Endothelial cell (in vitro differentiated cells): ENCODE measurements at places on chromosomes 2 and 18. TPM values are rescaled to one million over a fixed set of nuclear protein-coding genes. Genes with fewer than 3 reads are reported as not detected.
A peak's percentile ranks its signal among the peaks of the same experiment; 100 is the strongest.

MAPRE2 gene
- 73.0 TPM for total RNA-seq

STPG4 gene
- not detected for total RNA-seq

DNA sequence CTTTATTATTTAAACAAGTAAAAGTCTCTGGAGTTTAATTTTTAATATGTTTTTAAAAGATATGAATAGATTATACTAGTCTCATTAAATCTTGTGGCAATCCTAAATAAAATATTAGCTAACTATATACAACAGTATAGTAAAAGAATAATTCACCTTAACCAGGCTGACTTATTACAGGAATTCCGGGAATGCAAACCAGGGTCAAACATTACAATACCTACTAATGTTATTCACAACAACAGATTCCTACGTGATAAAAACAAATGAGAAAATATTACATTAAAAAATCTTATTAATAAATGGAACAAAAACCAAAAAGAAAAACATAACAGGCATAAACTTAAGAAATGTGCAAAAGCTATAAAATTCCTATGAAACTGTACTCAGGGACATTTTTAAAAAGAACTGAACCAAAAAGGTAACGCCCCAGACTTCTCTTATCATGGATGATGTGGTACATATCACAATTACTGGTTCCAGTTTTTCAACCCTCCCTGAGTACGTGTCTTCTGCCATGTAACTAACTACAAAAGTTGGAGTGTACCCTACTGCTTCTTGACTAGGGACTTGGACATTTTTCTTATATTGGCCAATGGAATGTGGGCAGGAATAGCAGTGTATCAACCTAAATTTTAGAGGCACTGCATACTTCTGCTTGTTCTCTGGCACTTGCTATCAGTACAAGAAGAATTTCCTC is 20.2 kb downstream of the TTC21B start:
- peaks cover 22% of the 10 kb centered on the region for H3K36me3 ChIP-seq
- no peak overlapping the region for H3K27ac ChIP-seq
- no peak for DNase-seq
- peaks cover 2% of the 10 kb centered on the region for H3K27me3 ChIP-seq
- H3K4me3 ChIP-seq, result no peak overlapping the region

- H3K27me3 ChIP-seq, result no peaks in the 10 kb centered on the region
- no peaks in the 10 kb centered on the region for H3K36me3 ChIP-seq
- no peak overlapping the region for H3K27ac ChIP-seq
- no peak for DNase-seq
- no peaks in the 10 kb centered on the region for H3K4me1 ChIP-seq
- no peak overlapping the region for H3K4me3 ChIP-seq
These were observed 123.8 kb downstream of the CAPN13 start for GRCh38 chr2:30683236-30683956.

DNA sequence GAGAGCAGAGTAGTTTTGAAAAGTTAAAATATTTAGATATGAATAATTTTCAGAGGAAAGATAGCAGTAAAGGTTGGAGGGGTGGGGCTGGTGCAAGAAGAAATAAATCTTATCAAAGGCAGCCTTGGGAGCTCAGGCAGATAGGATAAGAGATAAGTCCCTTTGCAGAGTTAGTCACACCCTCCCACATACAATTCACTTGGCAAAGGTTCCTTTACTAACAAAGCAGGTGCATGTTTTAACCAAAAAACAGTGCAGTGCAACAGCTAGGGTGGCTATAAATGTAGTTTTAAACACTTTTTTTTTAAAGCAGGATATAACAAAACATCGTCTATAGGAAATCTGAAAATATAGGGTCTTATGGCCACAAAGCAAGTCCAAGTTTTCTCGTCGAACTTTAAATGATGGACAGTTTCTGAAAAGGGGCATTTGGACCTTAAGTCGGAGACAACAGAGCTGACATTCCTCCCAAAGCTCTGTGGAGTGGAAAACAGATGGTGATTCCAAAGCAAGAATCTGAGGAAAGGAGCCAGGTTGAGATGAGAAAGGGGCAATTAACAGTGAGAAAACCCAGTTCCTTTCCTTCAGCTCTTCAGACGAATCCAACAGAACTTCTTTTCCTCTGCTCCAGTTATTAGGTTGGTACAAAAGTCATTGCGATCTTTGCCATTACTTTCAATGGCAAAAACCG is 53.0 kb downstream of the EPHA4 start:
- no peak overlapping the region for H3K4me3 ChIP-seq
- no peaks in the 10 kb centered on the region for H3K27me3 ChIP-seq
- no peak for DNase-seq
- no peak overlapping the region for H3K27ac ChIP-seq

DNA sequence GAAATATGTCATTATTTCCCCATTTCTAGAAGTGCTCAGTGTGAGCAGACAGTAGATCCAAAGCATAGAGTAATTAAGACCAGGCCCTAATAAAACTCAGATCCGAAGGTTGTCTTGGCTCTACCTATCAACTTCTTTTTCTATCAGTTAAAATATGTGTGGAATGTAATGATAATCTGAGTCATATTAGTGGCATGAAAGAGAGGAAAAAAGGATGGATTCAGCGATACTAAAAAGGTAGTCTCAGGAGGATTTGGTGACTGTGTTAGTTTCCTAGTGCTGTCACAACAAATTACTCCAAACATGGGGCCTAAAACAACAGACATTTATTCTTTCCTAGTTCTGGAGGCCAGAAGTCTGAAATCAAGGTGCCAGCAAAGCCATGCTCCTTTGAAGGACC is 103.7 kb upstream of the NABP1 start:
- no peak for DNase-seq
- H3K27ac ChIP-seq, result no peak overlapping the region
- H3K4me3 ChIP-seq, result no peak overlapping the region

DNA sequence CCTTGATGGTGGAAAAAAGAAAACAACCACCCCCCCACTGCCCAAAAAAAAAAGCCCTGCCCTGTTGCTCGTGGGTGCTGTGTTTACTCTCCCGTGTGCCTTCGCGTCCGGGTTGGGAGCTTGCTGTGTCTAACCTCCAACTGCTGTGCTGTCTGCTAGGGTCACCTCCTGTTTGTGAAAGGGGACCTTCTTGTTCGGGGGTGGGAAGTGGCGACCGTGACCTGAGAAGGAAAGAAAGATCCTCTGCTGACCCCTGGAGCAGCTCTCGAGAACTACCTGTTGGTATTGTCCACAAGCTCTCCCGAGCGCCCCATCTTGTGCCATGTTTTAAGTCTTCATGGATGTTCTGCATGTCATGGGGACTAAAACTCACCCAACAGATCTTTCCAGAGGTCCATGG is 28.0 kb downstream of the MAL start:
- H3K27ac ChIP-seq, result no peak overlapping the region
- H3K27me3 ChIP-seq, result peaks cover 10% of the 10 kb centered on the region
- H3K4me1 ChIP-seq, result peaks cover 10% of the 10 kb centered on the region
- no peaks in the 10 kb centered on the region for H3K36me3 ChIP-seq
- DNase-seq, result peak; percentile 44

DNA sequence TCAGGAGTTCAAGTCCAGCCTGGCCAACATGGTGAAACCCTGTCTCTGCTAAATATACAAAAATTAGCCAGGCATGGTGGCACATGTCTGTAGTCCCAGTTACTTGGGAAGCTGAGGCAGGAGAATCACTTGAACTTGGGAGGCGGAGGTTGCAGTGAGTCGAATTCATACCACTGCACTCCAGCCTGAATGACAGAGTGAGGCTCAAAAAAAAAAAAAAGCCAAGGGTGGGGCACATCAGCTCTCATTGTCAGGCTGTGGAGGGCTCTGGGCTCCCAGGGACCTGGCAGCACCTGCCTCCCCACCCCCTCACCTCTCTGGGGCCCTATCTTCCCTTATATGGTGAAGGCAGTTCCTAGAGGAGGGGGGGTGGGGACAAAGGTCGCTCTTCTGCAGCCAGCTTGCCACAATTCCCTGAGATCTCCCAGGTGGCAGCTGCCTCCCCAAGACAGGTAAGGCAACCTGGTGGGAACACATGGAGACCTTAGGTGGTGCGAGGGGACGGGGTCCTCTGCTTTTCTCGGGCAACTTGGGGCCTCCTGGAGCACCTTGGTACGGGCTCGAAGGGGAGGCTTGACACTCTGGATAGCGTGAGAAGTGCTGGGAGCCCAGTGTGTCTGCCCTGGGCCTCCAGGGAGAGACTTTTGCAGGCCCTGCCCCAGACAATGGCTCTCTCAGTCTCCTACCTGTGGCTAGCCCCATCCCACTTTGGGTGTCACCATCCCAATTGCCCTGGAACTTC is at the start of gene VIL1:
Gene VIL1, plus strand, starts transcription at position 407 of the 742 bp plus-strand sequence. CDS start 4,656 bp downstream, outside the sequence.
- H3K27me3 ChIP-seq, result peaks cover 1% of the 10 kb centered on the region
- H3K4me3 ChIP-seq, result no peak within 1 kb of the TSS
- no peaks in the 10 kb centered on the region for H3K36me3 ChIP-seq
- DNase-seq, result no peak
- no peaks in the 10 kb centered on the region for H3K4me1 ChIP-seq

- peaks cover 8% of the 10 kb centered on the region for H3K4me1 ChIP-seq
- no peak overlapping the region for H3K27ac ChIP-seq
- no peak for DNase-seq
- H3K27me3 ChIP-seq, result no peaks in the 10 kb centered on the region
- no peak overlapping the region for H3K4me3 ChIP-seq
These were observed 29.4 kb downstream of the HADHB start for GRCh38 chr2:26274058-26274613.

- no peak for DNase-seq
- no peak overlapping the region for H3K27ac ChIP-seq
- no peak overlapping the region for H3K4me3 ChIP-seq
- H3K4me1 ChIP-seq, result peaks cover 7% of the 10 kb centered on the region
These were observed 617.1 kb upstream of the GYPC start for GRCh38 chr2:126038861-126039260.

GRCh38 chr2:111629983-111630382 is 254.0 kb downstream of the ANAPC1 start:
- H3K27me3 ChIP-seq, result no peaks in the 10 kb centered on the region
- no peak for DNase-seq
- H3K27ac ChIP-seq, result no peak overlapping the region
- peaks cover 4% of the 10 kb centered on the region for H3K36me3 ChIP-seq
- no peak overlapping the region for H3K4me3 ChIP-seq
- H3K4me1 ChIP-seq, result peaks cover 17% of the 10 kb centered on the region

- peaks cover 21% of the 10 kb centered on the region for H3K4me1 ChIP-seq
- peak overlapping the region; percentile 77 for H3K4me3 ChIP-seq
- peaks cover 1% of the 10 kb centered on the region for H3K27me3 ChIP-seq
- no peak overlapping the region for H3K27ac ChIP-seq
- no peak for DNase-seq
These were observed 100.9 kb downstream of the SH3BP4 start for GRCh38 chr2:235052514-235053354.

IMPACT gene
- 35.4 TPM for total RNA-seq

DNA sequence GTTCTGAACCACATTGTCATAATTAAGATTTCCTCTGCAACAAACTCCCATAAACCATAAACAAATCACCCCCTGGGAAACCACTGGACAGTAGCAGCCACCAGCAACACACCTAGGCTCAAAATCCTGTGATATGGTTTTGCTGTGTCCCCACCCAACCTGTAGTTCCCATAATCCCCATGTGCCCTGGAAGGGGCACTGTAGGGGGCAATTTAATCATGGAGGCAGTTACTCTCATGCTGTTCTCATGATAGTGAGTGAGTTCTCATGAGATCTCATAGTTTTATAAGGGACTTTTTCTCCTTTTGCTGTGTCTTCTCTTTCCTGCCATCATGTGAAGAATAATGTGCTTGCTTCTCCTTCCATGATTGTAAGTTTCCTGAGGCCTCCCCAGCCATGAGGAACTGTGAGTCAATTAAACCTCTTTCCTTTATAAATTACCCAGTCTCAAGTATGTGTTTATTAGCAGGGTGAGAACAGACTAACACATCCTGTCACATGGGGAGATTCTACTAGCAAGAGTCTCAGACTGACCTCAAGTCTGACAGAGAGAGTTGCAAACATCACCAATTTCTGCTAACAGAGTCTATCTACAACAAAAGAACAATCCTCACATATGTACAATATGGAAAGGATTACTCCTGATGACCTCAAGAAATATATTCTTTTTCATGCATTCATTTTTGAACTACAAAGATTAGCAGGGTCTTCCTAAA is 182.6 kb downstream of the GRB14 start:
- no peaks in the 10 kb centered on the region for H3K27me3 ChIP-seq
- H3K4me1 ChIP-seq, result no peaks in the 10 kb centered on the region
- H3K27ac ChIP-seq, result no peak overlapping the region
- no peaks in the 10 kb centered on the region for H3K36me3 ChIP-seq

ASXL3 gene
- total RNA-seq, result 7.2 TPM

LOXL3 gene
- 10.0 TPM for total RNA-seq

DNA sequence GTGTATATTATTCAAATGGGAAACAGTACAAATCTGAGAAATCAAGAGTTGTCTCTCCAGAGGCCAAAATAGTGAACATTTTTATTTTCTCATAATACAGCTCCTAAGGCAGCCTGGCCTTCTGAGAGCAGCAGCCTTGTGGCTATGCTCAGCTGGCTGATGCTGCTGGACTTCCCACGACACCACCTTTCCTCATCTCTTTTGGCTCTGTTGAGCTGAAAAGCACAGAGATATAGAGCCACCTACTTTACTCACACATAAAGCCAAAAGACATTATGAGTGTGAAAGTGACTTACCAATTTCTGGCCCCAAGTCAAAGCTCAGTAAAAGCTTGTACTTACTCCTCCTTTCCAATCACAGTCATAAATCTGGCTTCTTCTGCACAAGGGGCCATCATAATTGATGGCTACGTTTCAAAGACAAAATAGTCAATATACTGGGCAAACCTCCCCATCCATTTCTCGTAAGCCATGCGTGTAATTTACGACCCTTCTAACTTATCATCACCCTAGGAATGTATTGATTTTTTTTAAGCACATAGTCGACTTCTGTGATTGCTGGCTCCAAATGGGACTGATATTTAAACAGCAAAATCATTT is 18.6 kb upstream of the REG3A start:
- no peaks in the 10 kb centered on the region for H3K4me1 ChIP-seq
- no peaks in the 10 kb centered on the region for H3K27me3 ChIP-seq
- no peak overlapping the region for H3K27ac ChIP-seq
- no peak overlapping the region for H3K4me3 ChIP-seq
- H3K36me3 ChIP-seq, result no peaks in the 10 kb centered on the region

MBD5 gene
- total RNA-seq, result 59.3 TPM

DNA sequence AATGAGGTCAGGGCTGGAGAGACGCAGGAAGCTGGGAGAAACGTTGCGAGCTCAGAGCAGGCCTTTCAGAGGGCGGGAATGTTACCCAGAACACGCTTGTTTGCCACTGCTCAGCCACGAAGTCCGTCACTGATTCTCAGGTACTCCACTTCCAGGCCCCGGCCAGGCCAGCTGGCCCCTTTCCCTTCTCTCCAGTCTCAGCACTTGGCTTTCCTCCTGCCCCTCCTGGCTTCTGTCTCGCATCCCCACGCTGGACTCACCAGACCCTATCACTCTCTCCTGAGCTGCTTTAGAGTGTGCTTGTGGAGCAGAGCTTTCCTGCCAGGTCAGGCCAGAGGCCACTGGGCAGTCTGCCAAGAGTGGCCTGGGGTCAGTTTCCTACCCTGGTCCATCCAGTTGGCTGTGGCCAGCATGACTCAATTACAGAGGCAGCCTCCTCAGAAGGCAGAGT is 151.4 kb downstream of the TWIST2 start:
- no peak overlapping the region for H3K27ac ChIP-seq
- H3K36me3 ChIP-seq, result peaks cover 4% of the 10 kb centered on the region
- no peaks in the 10 kb centered on the region for H3K4me1 ChIP-seq
- H3K4me3 ChIP-seq, result no peak overlapping the region
- DNase-seq, result no peak

R3HDM1 gene
- total RNA-seq, result 36.1 TPM

MC2R gene
- not detected for total RNA-seq

MREG gene
- 26.1 TPM for total RNA-seq

- DNase-seq, result no peak
- no peak overlapping the region for H3K4me3 ChIP-seq
- no peaks in the 10 kb centered on the region for H3K36me3 ChIP-seq
- peaks cover 5% of the 10 kb centered on the region for H3K27me3 ChIP-seq
- no peak overlapping the region for H3K27ac ChIP-seq
- no peaks in the 10 kb centered on the region for H3K4me1 ChIP-seq
These were observed 786.4 kb downstream of the RNF144A start for GRCh38 chr2:7703543-7704144.
